Activated CD4-positive, alpha-beta T cell treated with anti-CD3 and anti-CD28 coated beads, Interleukin-2, amount 50 U/mL, for 24 hours (primary cell): ENCODE measurements at places on chromosomes 6 and 20.

GRCh38 chr6:134345789-134346188, 27.9 kb upstream of the SGK1 start:
- no peak for DNase-seq

GRCh38 chr6:105810105-105810921, 275.8 kb upstream of the PRDM1 start:
- DNase-seq = no peak

DNA sequence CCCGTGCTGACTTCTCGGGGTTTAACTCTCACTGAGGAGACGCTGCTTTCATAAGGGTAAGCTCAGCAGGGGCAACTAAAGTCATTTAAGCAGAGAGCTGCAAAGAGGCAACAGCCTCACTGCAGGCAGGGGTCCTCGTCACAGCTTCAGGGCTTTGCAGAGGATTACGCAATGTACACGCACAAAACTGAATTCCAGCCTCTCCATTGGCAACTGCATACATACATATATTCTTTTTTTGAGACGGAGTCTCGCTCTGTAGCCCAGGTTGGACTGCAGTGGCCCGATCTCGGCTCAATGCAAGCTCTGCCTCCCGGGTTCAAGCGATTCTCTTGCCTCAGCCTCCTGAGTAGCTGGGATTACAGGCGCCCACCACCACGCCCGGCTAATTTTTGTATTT, 2.4 kb downstream of the GMEB2 start:
- no peak for DNase-seq

DNA sequence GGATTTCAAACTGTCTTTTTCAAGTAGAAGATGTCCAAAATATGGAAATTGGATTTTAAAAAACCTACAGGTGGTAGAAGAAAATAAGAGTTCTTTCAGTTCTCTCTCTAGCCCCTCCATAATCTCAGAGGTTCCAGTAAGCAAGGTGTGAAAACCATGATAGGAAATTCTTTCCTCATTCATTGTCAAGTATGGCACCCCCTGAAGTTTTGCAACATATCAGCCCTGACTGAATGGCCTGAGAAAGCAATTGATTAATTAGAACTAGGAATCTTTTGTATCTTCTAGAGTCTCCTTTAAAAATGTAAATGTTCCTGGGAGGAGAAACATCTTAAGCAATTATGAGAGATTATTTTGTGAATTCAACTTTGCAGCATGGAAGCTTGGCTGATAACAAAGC, 198.7 kb upstream of the STXBP5 start:
- no peak for DNase-seq

DNA sequence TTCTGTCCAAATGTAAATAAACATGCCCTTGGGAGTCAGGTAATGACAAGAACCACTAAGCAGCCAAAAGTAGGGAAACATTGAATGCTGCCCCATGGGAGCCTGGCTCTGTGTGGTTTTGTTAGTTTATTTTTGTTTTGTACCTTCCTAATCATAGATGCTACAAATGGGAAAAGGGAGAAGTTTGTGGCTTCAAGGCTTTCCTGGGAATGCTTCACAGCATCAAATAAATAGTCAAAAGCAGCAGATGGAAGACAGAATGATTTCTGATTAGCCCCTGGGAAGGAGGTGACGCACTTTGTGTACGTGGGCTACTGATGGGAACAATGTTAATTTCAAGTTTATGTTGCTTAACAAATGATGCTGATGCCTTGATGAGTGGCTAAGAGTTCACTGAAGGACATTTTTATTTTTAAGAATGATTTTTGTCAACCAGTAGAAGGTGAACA, 532.7 kb downstream of the BCKDHB start:
- no peak for DNase-seq

- no peak for DNase-seq
These were observed 129.8 kb downstream of the COL12A1 start for GRCh38 chr6:75076009-75076408.

DNA sequence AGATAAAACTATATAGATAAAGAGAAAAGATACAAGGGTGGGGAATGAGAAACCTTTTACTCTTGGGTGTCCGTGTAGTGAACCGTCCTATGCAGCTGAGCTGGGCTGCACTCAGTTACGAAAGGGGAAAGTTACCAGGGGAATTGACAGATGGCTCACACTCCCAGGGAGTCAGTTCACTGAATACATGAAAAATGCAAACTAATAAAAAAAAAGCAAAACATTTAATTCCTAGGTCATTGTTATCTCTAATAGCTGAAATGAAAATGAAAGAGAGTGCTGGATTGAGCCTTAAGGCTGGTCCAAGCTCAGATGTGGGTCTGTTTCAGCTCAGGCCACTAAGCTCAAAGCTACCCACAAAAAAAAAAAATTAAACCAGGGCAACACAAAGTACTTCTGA, 138.0 kb downstream of the THBS2 start:
- DNase-seq = no peak

GRCh38 chr6:120484146-120484545, 850.1 kb downstream of the TBC1D32 start:
- DNase-seq = no peak

GRCh38 chr6:15936503-15936902, 192.4 kb upstream of the MYLIP start:
- no peak for DNase-seq

GRCh38 chr6:67889682-67889995, 745.4 kb upstream of the ADGRB3 start:
- no peak for DNase-seq

GRCh38 chr6:170445971-170446370, 107.1 kb downstream of the PSMB1 start:
- no peak for DNase-seq

- DNase-seq = no peak
These were observed 609.0 kb downstream of the QKI start for GRCh38 chr6:164023535-164023934.

GRCh38 chr6:169101036-169101805, 152.4 kb downstream of the THBS2 start:
- DNase-seq = no peak

- DNase-seq = no peak
These were observed 37.5 kb upstream of the PHACTR3 start for GRCh38 chr20:59566631-59567524.

DNA sequence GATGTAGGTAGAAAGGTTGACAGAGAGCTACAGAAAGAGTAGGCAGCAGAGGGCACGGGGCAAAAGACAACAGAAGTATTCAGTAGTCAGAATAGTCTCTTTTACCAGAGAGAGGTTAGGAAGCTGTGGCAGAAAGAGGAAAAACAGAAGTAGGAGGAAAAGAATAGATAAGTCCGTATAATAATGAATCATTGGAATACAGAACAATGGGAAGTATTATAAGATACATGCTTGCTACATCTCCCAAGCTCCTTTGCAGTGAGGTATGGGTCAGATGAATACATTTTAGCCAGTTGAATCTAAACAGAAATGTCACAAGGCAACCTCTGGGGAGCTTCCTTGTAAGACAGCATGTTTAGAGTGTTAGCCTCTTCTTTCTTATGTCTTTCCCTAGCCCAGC, 570.5 kb upstream of the CITED2 start:
- DNase-seq = no peak

- DNase-seq = no peak
These were observed 5.5 kb downstream of the SIGLEC1 start for GRCh38 chr20:3706774-3707507.
